Ureter (tissue), 1 donor: ENCODE measurements at places on chromosomes 7 and 10. TPM values are rescaled to one million over a fixed set of nuclear protein-coding genes. Genes with fewer than 3 reads are reported as not detected.

DNA sequence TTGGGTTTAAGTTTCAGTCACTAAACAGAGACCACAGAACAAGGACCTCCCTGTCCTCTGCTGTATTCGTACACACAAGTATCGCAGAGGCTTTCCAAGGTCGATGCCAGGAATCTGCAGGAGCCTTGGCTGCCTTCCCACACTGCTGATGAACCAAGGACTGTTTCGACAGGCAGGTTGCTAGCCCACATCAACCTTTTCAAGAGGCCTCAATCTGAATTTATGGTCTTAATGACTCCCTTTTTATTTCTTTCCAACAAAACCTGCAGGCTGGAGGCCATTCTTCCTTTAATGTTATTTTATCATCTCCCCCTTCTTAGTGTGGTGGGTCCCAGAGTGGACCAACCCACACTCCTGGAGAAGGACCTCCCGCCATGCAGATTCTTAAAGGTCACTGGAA is 45.6 kb downstream of the JCAD start:
- no peak for DNase-seq

LYZL2 gene
- total RNA-seq, result not detected

FXYD4 gene
- total RNA-seq, result 13.8 TPM

AEBP1 gene
- 131 TPM for total RNA-seq

GRCh38 chr10:118151461-118151860 is 104.7 kb upstream of the RAB11FIP2 start:
- DNase-seq, result no peak

DNA sequence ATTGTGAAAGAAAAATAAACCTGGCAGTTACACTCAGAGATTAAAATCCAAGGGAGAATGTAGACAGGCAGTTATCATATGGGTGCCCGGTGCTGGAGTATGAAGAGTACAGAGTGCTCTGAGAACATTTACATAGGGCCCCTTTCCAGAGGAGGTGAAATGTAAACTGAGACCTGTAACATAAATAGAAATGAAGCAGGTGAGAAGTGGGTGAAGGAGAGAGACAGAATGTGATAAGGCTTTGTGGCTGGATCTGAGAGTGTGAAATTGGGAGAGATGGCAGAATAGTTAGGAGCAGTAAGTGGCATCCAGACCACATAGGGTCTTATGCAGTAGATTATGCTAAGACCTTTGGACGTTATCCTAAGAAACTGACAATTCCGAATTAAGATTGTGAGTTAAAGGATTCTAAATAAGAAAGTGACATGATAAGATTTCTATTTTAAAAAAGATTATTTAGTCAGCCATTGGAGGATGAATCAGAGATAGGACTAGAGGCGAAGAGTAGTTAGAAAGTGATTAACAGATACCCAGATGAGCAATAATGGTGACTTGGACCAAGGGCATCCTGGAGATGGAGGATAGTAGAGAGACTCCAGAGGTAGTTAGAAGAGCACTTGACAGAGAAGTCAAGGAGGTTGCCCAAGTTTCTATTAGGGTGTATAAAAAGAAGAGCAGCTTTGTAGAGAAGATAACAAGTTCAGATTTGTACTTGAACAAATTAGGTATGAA is 36.7 kb downstream of the DNAH11 start:
- no peak for DNase-seq

- DNase-seq, result no peak
Observed at GRCh38 chr10:33274096-33274785, 60.2 kb downstream of the NRP1 start.

SOSTDC1 gene
- not detected for total RNA-seq

- peak; percentile 7 for DNase-seq
Observed at GRCh38 chr10:122362031-122362592, 12.4 kb upstream of the PLEKHA1 start.

DNA sequence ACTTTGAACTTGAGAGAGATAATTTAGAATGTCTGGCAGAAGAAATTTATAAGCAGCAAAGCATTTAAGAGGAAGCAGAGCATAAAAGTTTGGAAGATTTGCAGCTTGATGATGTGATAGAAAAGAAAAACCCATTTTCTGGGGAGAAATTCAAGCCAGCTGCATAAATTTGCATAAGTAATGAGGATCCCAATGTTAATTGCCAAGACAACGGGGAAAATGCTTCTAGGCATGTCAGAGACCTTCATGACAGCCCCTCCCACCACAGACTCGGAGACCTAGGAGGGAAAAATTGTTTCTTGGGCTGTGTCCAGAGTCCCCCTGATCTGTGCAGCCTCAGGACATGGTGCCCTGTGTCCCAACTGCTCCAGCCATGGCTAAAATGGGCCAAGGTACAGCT is 263.6 kb upstream of the POT1 start:
- DNase-seq, result no peak

GRCh38 chr7:67429735-67430134 is 433.1 kb downstream of the TYW1 start:
- DNase-seq, result no peak

- DNase-seq, result no peak
Observed at GRCh38 chr7:38427279-38427955, 154.0 kb upstream of the TARP start.

- no peak for DNase-seq
Observed at GRCh38 chr10:119282446-119282845, 75.1 kb downstream of the GRK5 start.

DNA sequence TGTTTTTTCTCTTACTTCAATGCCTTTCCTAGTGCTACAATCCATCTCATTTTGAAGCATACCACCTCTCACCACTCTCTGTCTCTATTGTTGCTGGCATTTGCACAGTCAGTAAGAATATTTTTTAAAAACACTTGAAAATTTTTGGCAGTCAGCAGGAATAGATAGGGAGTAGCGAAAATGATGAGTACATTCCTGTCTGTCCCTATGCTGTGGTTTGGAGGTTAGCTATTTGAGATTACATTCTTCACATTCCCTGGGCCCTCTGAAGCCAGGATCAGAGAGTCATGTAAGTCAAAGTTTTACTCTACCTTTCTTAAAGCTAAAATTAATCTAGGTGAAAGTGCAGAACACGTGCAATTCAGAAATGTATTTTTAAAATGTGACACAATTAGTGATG is 53.0 kb upstream of the MAGI2 start:
- no peak for DNase-seq

- no peak for DNase-seq
Observed at GRCh38 chr10:90289037-90289436, 568.8 kb downstream of the HTR7 start.

GRCh38 chr7:30563326-30563942 is 31.2 kb upstream of the GARS1 start:
- DNase-seq, result no peak

DNA sequence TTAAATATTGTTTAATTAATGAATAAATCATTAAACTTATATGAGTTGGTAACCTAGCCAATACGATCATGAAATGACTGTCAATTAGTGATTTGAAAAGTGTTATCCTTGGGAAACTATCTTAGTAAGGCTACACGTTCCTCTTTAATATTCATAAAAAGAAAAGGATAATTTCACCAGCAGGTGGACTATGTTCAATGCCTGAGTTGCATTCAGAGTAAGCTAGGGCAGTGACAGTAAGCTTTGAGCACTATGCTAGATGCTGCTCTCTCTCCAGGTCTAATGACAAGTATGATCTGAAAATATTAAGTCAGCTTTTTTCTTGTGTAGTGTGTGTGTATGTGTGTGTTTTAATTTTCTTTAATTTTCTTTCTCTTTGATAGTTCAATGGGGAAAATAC is 486.3 kb upstream of the PCDH15 start:
- no peak for DNase-seq

DNA sequence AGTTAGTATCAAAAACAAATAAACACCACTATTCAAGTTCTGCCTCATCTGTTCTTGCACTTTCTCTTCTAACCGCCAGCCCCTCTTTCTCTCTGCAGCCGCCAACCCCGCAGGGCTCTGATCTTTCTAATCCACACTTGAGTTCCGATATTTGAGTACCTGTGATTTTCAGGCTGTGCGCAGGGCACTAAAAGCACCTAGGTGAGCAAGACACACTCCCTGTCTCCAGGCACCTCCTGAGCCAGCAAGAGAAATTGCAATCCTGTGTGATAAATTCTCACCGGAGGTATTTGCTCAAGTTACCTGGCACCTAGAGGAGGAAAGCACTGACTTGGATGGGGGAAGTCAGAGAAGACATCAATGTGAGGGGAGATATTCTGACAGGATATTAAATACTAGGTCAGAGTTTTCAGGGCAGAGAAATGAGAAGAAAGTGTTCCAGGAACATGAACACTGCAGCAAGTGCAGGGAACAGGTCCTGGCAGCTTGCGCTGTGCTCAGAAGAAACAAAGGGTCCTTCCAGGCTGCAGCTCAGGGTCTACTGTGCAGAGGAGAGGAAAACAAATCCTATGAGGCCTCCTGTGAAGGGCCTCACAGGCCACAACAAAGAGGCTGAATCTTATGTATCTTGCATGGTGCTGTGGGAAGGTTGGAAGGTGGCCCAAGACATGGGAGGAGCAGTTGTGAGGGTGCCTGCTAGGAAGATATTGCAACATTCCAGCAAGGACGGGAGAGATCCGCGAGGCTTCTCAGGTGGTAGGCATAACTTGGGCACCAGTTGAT is 568.7 kb upstream of the MGMT start:
- no peak for DNase-seq

PTEN gene
- total RNA-seq, result 159 TPM

PDE6C gene
- total RNA-seq, result not detected

DNA sequence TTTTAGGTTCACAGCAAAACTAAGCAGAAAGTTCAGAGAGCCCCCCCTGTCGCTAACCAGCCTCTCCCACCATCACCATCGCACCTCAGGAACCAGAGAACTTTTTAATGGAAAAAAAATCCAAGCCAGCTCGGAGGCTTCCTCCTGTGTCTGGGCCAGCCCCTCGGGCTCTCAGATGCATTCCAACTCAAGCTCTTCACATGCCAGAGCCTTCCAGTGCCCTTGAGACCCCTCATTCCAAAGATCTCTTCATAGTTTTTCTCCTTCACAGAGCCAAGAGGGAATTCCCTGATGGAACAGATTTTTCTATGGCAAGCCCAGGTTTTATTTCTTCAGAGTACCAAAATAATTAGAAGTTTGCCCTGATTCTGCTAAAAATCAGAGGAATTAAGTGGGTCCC is 153.4 kb upstream of the LANCL2 start:
- DNase-seq, result no peak

GRCh38 chr7:79876848-79877252 is 257.8 kb upstream of the GNAI1 start:
- DNase-seq, result no peak

GRCh38 chr10:77873536-77874380 is 52.8 kb downstream of the DLG5 start:
- peak; percentile 73 for DNase-seq

DNA sequence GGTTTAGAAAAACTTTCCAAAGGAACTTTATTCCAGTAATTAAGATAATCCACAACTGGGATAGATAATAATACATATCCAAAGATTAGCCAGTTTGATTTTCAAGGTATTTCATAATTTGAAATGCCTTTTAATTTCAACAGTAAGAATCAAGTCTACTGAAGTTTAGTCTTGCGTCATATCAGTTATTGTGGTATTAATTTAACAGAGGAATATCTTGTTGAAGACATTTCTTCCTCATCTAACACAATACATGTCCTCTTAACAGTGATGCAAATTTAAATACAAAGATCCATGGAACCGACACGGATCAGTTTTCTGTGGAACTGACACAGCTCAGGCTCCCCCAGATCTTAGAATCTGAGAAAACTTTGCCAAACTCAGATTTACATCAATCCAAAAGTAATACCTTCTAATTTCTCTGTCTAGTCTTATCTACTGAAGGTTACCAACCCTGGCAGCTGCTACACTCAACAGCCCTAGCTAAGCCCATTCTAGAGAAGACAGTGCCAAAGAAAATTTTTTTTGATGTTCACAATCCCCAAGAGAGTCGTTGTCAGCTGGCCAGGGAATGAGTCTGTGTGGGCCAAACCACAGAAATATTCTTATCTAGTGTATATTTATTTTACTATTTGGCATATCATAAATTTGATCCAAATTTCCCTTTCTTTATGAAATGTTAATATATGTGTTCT is 365.2 kb upstream of the MEOX2 start:
- no peak for DNase-seq

GRCh38 chr10:88062385-88062784 is 199.0 kb downstream of the PTEN start:
- DNase-seq, result no peak

GRCh38 chr7:157589680-157590079 is 252.9 kb downstream of the DNAJB6 start:
- no peak for DNase-seq

DNA sequence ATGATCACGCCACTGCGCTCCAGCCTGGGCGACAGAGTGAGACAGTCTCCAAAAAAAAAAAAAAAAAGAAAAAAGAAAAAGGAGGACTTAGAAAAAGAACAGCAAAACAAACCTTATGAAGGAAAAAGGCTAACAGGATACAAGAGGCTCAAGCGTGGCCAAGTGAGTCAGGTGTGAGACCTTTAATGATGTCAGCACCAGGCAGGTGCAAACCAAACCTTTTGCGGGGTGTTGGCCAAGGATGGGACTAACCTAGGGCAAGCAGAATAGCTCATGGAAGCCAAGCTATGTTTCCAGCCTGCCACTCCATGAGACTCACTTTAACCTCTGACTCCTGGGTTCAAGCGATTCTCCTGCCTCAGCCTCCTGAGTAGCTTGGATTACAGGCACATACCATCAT is 11.3 kb upstream of the GNA12 start:
- no peak for DNase-seq

HOXA5 gene
- 10.4 TPM for total RNA-seq

- no peak for DNase-seq
Observed at GRCh38 chr7:8070451-8071180, 102.0 kb downstream of the GLCCI1 start.

DNA sequence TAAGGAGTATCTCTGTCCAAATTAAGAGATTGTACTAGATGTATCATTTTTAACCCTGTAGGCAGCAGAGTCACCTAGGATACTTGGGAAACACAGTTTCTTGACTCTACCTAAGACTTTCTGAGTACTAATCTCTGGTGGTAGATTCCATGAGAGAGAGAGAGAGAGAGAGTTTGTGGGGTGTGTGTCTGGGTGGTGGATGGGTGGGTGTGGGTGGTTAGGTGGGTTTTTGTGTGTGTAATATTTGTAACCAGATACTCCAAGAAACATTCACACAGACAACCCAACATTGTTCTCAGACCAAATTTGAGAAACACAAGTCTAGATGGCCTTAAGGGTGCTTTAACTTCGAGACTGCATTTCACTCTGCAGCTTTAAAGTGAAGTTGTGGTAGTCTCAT is 215.2 kb downstream of the PRKG1 start:
- no peak for DNase-seq

- DNase-seq, result no peak
Observed at GRCh38 chr7:1663223-1663622, 6.9 kb upstream of the ELFN1 start.

GRCh38 chr10:64515970-64516699 is 994.9 kb downstream of the REEP3 start:
- DNase-seq, result no peak

GRCh38 chr10:33524966-33525365 is 190.5 kb upstream of the NRP1 start:
- DNase-seq, result no peak

GRCh38 chr7:45082831-45083331 is 5.9 kb downstream of the NACAD start:
- DNase-seq, result no peak
